Activated CD4-positive, alpha-beta memory T cell treated with anti-CD3 and anti-CD28 coated beads, Interleukin-2, amount 10 ng/mL, durations not matched to agents 7 days and 5 days (primary cell): ENCODE measurements at places on chromosomes 3 and 15.

DNA sequence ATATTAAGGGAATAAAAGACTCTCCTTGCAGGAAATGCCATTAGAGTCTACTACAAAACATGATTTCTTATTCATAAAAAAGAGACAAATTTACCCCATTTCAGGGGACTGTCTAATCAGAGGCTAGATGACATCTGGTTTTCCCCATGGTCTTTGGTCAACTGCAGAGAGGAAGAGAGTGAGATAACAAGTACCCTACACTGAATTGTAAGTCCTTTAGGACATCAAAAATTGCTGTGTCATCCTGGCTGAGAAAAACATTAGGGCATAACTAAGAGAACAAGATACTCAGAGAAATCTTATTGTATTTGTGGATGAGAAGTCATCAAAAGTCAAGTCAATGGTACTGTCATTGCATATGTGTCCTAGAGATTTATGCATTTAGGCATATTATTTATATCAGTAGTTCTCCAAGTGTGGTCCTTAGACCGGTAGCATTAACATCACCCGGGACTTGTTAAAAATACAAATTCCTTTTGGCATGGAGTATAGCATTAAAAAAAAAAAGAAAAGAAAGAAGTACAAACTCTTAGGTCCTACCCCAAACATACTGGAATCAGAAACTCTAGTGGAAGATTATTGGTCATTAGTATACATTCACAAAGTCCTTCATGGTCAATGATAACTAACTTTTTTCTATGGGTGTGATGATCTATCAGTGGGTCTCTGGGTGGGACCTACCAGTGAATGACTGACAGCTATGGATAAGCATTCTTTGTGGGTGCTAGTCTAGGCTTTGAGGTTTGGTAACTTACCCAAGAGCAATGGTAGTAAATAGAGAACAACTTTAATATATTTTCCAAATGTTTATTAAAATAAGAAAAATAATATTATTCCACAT, 29.0 kb upstream of the TBC1D5 start:
- H3K4me3 ChIP-seq, result no peak overlapping the region
- DNase-seq, result no peak
- H3K36me3 ChIP-seq, result peaks cover 17% of the 10 kb centered on the region

- no peak for DNase-seq
- no peaks in the 10 kb centered on the region for H3K36me3 ChIP-seq
- no peaks in the 10 kb centered on the region for H3K27me3 ChIP-seq
- H3K27ac ChIP-seq, result no peak overlapping the region
- H3K4me1 ChIP-seq, result peaks cover 5% of the 10 kb centered on the region
- H3K4me3 ChIP-seq, result no peak overlapping the region
Observed at GRCh38 chr3:126666658-126667528, 12.0 kb upstream of the TXNRD3 start.

DNA sequence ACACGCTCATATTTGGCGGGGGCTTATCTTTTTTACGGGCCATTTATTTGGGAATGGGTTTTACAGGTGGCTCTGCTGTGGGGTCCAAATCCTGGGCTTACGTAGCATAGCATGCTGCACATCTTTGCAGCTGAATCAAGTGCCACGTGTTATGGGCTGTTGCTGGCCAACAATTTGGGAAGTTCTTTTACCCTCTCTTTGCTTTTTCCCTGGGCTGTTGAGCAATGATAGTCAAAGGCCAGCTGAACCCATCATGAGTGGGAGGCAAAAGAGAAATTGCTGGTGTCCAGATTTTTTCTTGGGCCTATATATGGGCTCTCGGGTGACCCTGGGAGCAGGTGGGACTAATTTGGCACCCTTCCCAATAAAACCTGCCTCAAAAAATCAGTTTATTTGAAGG, 209.3 kb upstream of the SATB1 start:
- H3K27me3 ChIP-seq, result no peaks in the 10 kb centered on the region
- no peak overlapping the region for H3K4me3 ChIP-seq
- peaks cover 5% of the 10 kb centered on the region for H3K4me1 ChIP-seq
- no peak for DNase-seq
- no peak overlapping the region for H3K27ac ChIP-seq

DNA sequence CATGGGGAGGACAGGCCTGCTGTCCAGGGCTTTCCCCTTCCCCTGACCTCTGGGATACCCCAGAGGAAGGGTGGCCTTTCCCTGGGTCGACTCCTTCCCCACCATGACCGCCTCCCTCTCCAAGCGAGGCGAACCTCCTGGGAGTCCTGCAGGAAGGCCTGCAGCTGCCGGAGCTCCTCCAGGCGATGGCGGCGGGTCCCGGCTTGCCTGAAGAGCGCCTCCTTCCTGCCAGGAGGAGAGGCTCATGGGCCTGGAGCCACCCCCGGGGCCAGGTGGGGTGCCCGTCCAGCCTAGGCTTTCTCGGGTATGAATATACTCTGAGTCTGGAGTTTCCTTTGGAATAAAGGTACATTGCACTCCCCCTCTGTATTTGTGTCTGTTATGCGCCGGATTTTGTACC, 20.1 kb downstream of the PLA2G4B start:
- DNase-seq, result no peak
- H3K4me3 ChIP-seq, result no peak overlapping the region
- H3K27ac ChIP-seq, result no peak overlapping the region
- H3K27me3 ChIP-seq, result no peaks in the 10 kb centered on the region
- H3K36me3 ChIP-seq, result no peaks in the 10 kb centered on the region

- DNase-seq, result no peak
- H3K27me3 ChIP-seq, result no peaks in the 10 kb centered on the region
- no peak overlapping the region for H3K27ac ChIP-seq
- H3K36me3 ChIP-seq, result no peaks in the 10 kb centered on the region
- H3K4me3 ChIP-seq, result no peak overlapping the region
- no peaks in the 10 kb centered on the region for H3K4me1 ChIP-seq
Observed at GRCh38 chr3:115369021-115369420, 221.9 kb upstream of the ZBTB20 start.

DNA sequence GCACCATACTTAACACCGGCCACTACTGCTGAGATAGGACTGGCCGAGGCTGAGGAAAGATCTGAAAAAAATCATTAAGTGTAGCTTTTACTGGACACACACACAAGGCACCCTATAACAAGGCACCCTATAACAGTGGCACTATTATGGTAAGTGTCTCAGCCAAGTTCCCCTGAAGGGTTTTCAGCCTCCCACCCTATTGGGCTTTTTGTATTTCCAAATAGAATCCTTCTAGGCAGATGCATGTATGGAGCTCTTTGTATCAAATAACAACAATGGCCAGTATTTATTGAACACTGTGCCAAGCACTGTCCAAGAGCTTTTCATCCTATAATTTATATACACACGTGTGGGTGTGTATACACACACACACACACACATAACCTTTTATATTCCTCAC, 6.7 kb upstream of the DNAJA4 start:
- no peak for DNase-seq
- peaks cover 2% of the 10 kb centered on the region for H3K4me1 ChIP-seq
- no peaks in the 10 kb centered on the region for H3K36me3 ChIP-seq
- no peak overlapping the region for H3K27ac ChIP-seq
- H3K27me3 ChIP-seq, result no peaks in the 10 kb centered on the region

GRCh38 chr3:144491333-144491732, 519.7 kb downstream of the DIPK2A start:
- H3K36me3 ChIP-seq, result no peaks in the 10 kb centered on the region
- H3K27ac ChIP-seq, result no peak overlapping the region
- DNase-seq, result no peak
- H3K4me1 ChIP-seq, result no peaks in the 10 kb centered on the region
- H3K4me3 ChIP-seq, result no peak overlapping the region
- no peaks in the 10 kb centered on the region for H3K27me3 ChIP-seq

GRCh38 chr3:53223541-53223966, 32.3 kb downstream of the TKT start:
- H3K4me3 ChIP-seq, result no peak overlapping the region
- H3K27ac ChIP-seq, result no peak overlapping the region
- peaks cover 24% of the 10 kb centered on the region for H3K36me3 ChIP-seq

DNA sequence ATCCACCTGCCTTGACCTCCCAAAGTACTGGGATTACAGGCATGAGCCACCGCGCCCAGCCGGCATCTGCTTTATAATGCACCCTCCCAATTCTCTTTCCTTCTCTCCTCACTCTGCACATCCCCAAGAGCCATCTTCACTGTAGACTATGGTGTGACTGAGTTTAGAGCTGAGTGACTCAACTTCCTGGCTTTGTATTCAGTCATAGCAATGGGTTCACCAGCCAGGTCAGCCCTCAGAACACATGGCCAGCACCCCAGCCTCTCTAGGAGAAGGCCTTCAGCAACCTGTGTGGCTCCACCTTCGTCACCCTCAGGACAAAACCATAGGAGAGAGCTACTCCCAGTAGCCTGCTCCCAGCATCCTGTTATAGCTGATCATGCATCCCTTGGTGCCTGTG, 33.0 kb downstream of the ARID3B start:
- H3K36me3 ChIP-seq, result peaks cover 77% of the 10 kb centered on the region
- DNase-seq, result no peak
- H3K27me3 ChIP-seq, result no peaks in the 10 kb centered on the region
- no peak overlapping the region for H3K4me3 ChIP-seq
- H3K4me1 ChIP-seq, result peaks cover 30% of the 10 kb centered on the region

- peak; percentile 73 for DNase-seq
- H3K27ac ChIP-seq, result no peak overlapping the region
- H3K4me1 ChIP-seq, result no peaks in the 10 kb centered on the region
Observed at GRCh38 chr3:14508966-14509795, 31.0 kb downstream of the GRIP2 start.

DNA sequence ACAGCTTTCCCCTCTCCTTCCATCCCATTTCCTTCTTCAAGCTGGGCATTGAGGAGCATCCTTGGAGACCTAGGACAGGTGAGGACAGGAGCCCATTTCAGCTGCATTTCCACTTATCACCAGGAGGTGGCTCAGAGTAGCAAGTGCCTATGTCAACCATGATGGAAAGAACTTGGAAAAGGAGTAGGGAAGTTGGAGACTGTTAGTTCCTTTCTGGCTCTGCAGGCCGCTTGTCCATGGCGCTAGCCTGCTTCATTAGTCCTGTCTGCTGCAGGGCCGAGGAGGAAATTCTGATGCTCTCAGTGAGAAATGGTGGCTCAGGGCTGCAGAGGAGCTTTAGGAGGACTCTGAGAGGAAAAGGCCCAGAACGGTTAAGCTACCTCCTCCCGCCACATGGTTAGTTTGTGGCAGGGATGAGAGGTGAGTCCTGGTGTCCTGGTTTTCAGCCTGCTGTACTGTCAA, 7.0 kb upstream of the CD276 start:
- peaks cover 17% of the 10 kb centered on the region for H3K4me1 ChIP-seq
- H3K4me3 ChIP-seq, result no peak overlapping the region

GRCh38 chr3:5465183-5465582, 277.7 kb downstream of the EDEM1 start:
- no peak overlapping the region for H3K4me3 ChIP-seq
- H3K27me3 ChIP-seq, result no peaks in the 10 kb centered on the region
- no peaks in the 10 kb centered on the region for H3K4me1 ChIP-seq

- peak overlapping the region; percentile 64 for H3K4me3 ChIP-seq
- no peaks in the 10 kb centered on the region for H3K36me3 ChIP-seq
- peak; percentile 68 for DNase-seq
- H3K27ac ChIP-seq, result peak overlapping the region; percentile 27
- peaks cover 2% of the 10 kb centered on the region for H3K27me3 ChIP-seq
- H3K4me1 ChIP-seq, result peaks cover 18% of the 10 kb centered on the region
Observed at GRCh38 chr3:66971891-66972551, 26.1 kb upstream of the KBTBD8 start.

- no peak overlapping the region for H3K27ac ChIP-seq
- peaks cover 25% of the 10 kb centered on the region for H3K27me3 ChIP-seq
- H3K4me1 ChIP-seq, result peaks cover 14% of the 10 kb centered on the region
- DNase-seq, result peak; percentile 74
- no peaks in the 10 kb centered on the region for H3K36me3 ChIP-seq
Observed at GRCh38 chr15:59528961-59529402, 82.6 kb upstream of the GCNT3 start.

DNA sequence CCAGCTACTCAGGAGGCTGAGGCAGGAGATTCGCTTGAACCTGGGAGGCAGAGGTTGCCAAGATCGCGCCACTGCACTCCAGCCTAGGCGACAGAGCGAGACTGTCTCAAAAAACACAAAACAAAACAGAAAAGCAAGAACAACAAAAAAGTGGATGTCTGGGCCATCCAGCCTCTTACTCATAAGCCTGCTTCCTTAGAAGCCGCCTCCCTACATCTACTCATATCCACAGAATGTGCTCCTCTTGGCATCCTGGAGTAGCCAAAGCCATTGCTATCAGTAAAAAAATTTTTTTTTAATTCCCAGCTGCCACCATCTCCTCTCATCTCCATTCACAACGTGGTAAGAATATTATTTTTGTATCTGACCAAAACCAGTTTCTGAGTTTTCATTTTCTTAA, 10.8 kb downstream of the ZSCAN2 start:
- H3K27ac ChIP-seq, result no peak overlapping the region
- no peaks in the 10 kb centered on the region for H3K27me3 ChIP-seq
- peaks cover 4% of the 10 kb centered on the region for H3K4me1 ChIP-seq
- H3K36me3 ChIP-seq, result peaks cover 16% of the 10 kb centered on the region
- DNase-seq, result no peak
- no peak overlapping the region for H3K4me3 ChIP-seq

DNA sequence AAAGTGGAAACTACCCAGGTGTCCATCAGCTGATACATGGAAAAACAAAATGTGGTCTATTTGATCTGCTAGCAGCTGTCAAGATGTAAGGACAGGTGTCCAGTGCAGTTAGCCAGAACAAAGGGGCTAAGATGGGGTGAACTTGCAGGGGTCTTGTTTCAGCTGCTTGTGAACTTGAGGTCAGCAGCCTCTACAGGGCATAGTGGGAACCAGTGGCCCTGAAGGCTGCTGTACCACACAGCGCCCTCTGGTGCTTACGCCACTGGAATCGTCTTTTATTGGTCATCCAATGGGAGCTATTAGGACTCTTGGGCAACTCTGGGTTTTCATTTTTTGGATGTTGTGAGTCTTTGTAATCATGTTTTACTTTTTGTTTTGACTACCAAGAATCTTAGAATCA, 62.2 kb upstream of the CTSH start:
- no peak overlapping the region for H3K27ac ChIP-seq
- DNase-seq, result peak; percentile 55
- peaks cover 3% of the 10 kb centered on the region for H3K27me3 ChIP-seq
- H3K4me3 ChIP-seq, result no peak overlapping the region
- peaks cover 14% of the 10 kb centered on the region for H3K4me1 ChIP-seq
- no peaks in the 10 kb centered on the region for H3K36me3 ChIP-seq

GRCh38 chr3:37994639-37994972, 4.0 kb downstream of the VILL start:
- H3K4me1 ChIP-seq, result peaks cover 64% of the 10 kb centered on the region
- no peaks in the 10 kb centered on the region for H3K27me3 ChIP-seq
- peaks cover 22% of the 10 kb centered on the region for H3K36me3 ChIP-seq
- H3K27ac ChIP-seq, result peak overlapping the region; percentile 82
- no peak for DNase-seq

DNA sequence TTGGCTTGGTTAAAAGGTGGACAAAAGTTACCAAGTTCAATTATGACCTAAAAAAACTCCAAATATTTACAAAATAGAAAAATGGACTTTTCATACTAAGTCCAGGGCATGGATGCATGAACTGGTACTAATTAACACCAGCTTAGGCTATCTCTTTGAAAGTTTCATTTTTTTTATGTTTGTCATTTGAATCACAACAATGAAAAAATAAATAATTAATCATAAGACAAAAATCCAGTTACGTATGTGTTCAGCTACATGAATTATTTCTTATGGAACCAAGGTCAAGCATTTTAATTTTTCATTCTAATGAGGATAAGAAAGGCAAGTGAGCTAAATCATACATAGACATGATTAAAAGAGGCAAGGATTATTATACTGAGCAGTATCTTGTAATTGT, 23.7 kb upstream of the STRIT1 start:
- H3K4me1 ChIP-seq, result no peaks in the 10 kb centered on the region
- H3K36me3 ChIP-seq, result no peaks in the 10 kb centered on the region
- no peak for DNase-seq
